ENCODE measurements at places on chromosomes 2 and 18.

GRCh38 chr2:48227617-48228344 lies 302.2 kb upstream of the STON1 start:
- ATAC-seq = no peak

DNA sequence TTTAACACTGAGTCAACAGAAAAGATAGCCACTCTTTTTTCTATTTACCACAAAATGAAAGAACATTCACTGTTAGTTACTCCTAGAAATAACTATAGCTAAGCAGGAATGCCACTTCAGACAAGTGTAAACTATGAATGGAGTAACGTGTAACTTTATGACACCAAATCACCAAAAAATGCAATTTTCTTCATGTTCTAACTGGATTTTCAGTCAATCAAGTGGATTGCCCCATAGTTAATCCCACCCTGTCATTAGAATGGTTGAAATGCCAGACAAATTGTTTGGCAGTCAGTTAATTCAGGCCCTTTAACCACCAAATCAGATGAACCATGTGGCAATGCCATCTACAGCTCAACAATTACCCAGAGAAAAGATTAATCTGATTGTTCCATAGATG lies 9.9 kb downstream of the EPHA4 start:
- ATAC-seq = no peak

DNA sequence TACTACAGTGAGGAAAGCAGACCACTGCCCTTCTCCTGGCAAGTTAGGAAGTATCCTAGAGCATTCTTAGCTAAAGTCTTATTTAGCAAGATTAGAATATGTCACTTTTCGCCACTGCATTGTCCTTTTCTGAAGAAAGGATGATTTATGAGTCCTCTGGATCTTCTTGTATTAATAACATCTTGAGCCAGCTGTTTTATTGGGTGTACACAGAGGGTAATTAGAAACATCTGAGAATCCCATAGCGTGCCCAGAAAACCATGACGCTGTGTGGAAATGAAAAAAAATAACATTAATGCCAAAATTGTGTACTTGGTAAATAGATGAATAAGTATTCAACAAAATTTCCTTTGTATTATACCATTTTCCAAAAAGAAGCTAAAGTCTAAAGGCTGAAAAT lies 198.7 kb downstream of the LTBP1 start:
- ATAC-seq = no peak

DNA sequence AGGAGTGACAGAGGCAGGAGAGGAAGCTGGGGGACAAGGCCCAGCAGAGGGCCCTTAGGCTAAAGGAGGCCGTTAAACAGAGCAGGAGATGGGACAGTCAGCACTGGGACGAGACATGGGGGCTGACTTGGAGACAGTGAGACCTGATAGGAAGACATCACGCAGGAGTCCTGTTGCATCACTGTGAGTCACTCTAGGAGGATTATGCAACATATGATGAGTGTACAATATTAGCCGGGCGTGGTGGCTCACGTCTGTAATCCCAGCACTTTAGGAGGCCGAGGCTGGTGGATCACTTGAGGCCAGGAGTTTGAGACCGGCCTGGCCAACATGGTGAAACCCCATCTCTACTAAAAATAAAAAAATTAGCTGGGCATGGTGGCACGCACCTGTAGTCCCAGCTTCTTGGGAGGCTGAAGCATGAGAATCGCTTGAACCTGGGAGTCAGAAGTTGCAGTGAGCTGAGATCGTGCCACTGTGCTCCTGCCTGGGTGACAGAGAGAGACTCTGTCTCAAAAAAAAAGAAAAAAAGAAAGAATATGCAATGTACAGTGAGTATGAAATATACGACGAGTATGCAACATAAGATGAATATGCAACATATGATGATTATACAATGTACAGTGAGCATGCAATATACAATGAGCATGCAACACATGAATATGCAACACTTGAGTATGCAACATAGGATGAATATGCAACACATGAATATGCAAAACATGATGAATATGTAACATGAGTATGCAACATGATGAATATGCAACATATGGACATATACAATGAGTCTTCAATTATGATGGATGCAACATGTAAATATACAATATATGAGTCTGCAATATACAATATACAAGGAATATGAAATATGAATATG lies 83.3 kb upstream of the ID2 start:
- ATAC-seq = no peak

- no peak for ATAC-seq
These were observed 300.6 kb downstream of the EIPR1 start for GRCh38 chr2:3076848-3077642.

DNA sequence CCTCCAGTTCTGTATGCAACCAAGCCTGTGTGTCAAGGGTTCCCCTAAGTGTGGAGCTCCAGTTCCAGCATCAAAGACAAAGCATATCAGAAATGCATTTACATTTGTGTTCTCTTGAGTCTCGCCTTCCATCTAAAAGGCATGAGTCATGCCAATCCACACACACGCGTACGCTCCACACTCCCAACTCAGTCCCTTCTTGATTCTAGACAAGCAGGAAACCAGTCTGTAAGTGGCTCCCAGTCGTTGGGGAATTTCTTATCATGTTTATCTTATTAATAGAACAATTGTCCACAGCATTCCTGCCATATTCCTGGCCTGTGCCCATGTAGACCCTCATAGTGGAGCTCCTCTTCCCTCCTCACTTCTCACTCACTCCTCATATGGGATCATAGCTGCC lies 86.4 kb upstream of the SLC35G4 start:
- ATAC-seq = no peak
